ENCODE measurements at places on chromosomes 12 and 14.

- DNase-seq, result no peak
Observed at GRCh38 chr14:79831195-79831892, 380.0 kb downstream of the DIO2 start.

DNA sequence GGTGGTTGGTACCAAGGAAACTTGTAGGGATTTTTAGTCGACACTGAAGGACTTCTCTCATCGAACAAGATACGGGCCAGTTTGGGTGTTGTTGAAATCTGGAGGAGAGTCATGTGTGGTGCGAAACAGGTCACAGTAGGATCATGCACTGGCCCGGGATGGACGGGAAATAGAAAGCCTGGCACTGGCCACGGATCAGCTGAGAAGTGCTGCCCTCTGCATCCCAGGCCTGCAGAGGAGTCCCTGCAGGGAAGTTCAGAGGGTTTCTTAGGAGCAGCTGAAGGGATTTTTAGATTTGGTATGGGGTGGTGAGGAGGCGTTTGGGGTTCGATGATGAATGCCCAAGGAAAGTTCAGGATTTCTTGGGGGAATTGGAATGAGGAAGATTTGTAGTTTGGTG lies 63.1 kb downstream of the TSPAN9 start:
- DNase-seq, result no peak

- DNase-seq, result no peak
Observed at GRCh38 chr12:92933606-92934005, 4.5 kb upstream of the EEA1 start.

GRCh38 chr14:59454139-59454538 lies 11.0 kb downstream of the GPR135 start:
- no peak for DNase-seq

- peak; percentile 40 for DNase-seq
Observed at GRCh38 chr12:10562306-10562933, 51.0 kb downstream of the MAGOHB start.

GRCh38 chr12:96989916-96990315 lies 82.9 kb downstream of the NEDD1 start:
- no peak for DNase-seq

DNA sequence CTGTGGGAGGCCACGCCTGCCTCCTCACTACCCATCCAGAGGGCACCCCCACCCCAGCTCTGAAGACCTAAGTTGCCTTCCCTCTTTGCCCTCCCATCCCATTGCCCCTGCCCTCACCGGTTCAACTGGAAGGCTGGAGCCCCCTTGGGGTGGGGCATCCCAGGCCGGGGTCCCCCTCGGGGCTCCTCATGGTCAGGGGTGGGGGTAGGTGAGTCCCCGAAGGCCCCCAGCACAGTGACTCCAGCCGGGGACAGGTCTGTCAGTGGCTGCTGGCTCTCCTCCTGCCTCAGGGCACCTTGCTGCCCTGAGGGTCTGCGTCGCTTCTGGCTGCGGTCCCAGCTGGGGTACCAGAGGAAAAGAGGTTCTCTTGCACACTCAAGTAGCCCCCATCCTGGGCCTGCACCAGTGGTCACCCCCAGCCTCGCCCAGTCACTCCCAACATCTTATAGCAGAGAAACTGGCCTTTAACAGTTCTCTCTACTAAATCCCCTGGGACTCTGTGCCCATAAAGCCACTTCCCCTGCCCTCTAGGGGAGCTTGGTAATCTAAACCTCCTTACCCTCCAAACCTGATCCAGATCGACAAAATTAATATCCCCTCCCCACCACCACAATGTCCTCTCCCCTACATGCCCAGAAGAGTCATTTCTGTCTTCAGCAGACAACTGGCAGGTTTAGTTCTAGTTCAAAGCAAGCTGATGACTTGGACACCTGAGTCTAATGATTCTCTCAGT lies 5.1 kb downstream of the PIANP start:
- DNase-seq, result no peak

DNA sequence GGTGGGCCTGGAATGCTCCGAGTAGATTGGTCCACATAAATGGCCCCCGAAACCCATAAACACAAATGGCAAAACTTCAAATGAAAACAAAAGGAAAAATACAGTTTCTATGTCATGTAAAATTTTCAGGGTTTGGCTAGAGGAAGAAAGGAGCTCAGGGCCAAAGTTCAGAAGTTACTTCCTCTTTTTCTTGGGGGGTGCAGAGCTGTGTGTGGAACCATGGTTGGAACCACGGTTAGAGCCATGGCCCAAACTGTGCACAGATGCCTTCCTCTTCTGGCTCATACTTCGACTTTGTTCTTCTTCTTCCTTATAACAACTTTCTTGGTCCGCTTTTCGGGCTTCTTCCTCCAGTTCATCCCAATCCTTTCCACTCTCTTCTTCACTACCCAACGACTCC lies 51.7 kb downstream of the MGST1 start:
- no peak for DNase-seq

GRCh38 chr12:84922693-84923092 lies 10.1 kb upstream of the SLC6A15 start:
- no peak for DNase-seq

DNA sequence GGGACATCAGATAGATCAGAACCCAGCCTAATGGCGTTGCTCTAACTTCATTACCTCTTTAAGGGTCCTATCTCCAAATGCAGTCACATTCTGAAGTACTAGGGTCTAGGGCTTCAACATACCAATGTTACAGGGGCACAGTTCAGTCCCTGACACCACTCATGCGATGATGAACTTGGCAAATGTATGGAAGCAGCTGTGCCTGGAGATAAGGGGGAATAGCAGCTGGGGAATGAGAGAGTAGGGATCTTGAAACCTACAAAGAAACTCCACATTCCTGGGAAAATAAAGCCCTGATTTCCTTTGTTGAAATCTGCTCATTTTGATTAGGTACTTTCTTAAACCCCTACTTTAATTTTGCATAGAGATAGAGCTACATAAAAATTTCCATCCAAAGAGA lies 20.5 kb upstream of the TMCC3 start:
- no peak for DNase-seq

- DNase-seq, result no peak
Observed at GRCh38 chr12:63905544-63905943, 61.0 kb downstream of the SRGAP1 start.

DNA sequence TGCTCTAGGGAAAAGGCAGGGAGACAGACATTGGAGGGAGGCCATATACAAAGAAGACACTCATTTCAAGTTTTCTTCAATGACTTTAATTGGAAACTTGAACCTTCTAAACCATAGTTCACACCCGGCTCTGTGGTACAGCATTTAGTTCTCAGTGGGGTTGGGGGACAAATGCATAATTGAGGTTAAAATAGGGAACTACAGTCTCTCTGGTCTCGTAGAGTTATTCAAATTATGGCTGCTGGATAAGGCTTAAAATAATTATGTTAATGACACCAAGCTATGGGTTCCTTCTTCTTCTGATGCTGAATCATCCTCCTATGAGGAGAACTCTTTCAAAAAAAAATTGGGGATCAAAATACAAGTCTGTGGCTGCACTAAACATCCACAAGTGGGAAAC lies 3.8 kb upstream of the RPAP3 start:
- no peak for DNase-seq

- DNase-seq, result no peak
Observed at GRCh38 chr12:78473136-78473535, 391.4 kb upstream of the SYT1 start.

- DNase-seq, result no peak
Observed at GRCh38 chr12:12784911-12785814, at the start of gene APOLD1. APOLD1 (plus strand) TSS chr12:12785659; CDS start chr12:12785692, 33 bp downstream.

GRCh38 chr14:35236806-35237205 lies 55.4 kb upstream of the PSMA6 start:
- DNase-seq, result no peak

GRCh38 chr14:27367345-27367744 lies 769.5 kb upstream of the NOVA1 start:
- no peak for DNase-seq

Measured in colonic mucosa (tissue), 4 donors.